ENCODE measurements at places on chromosomes 11 and 22.

- no peak for DNase-seq
Measured at GRCh38 chr22:49502126-49502826, 325.4 kb downstream of the BRD1 start.

- DNase-seq = no peak
Measured at GRCh38 chr22:48316257-48317250, 1511.1 kb downstream of the BRD1 start.

- no peak for DNase-seq
Measured at GRCh38 chr11:83572581-83573496, 286.7 kb upstream of the CCDC90B start.

GRCh38 chr11:113363996-113364641, 23.5 kb upstream of the ANKK1 start:
- DNase-seq = no peak

DNA sequence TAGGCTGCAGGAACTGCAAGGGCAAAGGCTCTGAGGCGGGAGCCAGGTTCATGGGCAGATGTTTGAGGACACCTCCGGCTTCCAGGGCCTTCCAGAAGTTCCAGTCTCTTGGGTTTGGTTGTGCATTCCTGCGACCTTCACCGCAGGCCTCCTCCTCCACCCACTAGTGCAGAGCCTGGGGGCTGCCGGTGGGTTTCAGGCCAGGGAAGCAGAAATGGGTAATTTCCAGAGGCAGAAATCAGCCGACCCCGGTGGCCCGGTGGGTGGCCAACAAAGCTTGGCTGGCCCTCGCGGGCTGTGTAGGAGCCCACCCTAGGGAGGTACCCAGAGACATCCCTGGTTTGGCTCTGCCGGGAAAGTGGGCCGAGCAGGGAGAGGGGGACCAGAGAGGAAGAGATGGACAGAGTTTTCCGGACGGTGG, 417 bp upstream of the PHETA2 start:
- DNase-seq = no peak

GRCh38 chr11:62556875-62557631, 10.4 kb upstream of the AHNAK start:
- no peak for DNase-seq

- DNase-seq = no peak
Measured at GRCh38 chr11:129375751-129376657, at the start of gene BARX2. Gene BARX2, plus strand, starts transcription at chr11:129375848. Its CDS starts 188 bp downstream, at chr11:129376036.

DNA sequence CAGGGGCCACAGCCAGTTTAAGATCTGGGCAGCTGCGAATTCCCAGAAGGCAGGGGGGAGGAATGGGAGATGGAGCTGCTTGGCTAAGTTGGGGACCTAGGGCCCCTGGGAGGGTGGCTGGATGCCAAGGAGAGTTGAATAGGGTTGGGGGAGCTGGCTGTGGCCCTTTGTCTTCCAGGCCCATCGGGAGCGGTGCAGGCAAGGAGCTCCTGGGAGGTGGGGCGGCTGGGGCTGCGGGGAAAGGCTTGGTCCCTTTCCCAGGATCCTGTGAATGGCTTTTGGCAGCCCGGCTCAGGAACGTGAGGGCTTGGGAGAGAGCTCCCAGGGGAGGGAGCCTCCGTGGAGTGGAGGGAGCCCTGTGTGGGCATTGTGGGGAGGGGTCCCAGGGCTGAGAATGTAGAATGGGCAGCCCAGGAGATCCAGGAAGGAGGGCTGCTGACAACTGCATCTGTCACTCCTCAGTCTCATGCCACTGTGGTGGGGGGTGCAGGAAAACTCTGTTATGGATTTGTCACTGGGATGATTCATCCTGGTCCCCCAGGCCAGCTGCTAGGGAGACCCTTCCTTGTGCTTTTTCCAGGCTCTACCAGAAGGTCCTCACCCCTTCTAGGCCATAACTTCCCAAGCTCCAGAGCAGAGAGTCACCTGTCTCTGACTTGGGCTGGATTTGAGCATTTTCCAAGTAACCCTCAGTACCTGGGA, 6.0 kb downstream of the FREY1 start:
- DNase-seq = no peak

- no peak for DNase-seq
Measured at GRCh38 chr11:119537306-119538253, 114.6 kb upstream of the THY1 start.

DNA sequence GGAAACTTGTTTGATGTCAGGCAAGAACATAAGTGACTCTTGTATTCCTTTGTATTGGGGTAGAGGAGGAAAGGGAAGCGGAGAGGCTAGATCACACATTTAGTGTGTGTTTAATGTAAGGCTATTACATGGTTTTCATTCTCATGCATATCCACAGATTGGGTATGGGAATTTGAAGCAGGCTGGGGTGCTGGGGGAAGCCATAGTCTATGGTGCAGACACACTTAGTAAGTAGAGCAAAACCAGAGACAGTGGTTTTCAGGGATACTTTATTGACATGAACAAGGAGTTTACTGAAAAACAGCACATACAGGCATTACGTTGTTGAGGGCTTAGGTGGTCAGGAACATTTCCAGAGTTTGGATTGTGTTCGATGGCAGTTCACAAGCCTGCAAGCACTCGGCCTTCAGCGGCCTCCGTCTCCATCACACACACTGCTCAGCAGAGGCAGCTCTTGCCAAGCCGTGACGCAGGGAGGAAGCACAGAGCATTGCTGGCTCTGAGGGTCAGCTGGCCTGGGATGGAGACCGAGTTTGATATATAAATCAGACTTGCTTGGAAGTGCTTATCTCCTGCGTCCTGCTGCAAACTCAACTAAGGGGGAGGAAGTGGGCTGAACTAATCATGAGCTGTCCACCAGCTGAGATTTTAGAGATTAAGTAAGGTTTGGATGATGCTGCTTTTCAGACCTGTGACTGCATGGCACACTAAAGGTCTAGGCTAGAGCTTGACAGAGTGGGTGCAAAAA, 25.3 kb downstream of the SCN3B start:
- DNase-seq = peak; percentile 12

DNA sequence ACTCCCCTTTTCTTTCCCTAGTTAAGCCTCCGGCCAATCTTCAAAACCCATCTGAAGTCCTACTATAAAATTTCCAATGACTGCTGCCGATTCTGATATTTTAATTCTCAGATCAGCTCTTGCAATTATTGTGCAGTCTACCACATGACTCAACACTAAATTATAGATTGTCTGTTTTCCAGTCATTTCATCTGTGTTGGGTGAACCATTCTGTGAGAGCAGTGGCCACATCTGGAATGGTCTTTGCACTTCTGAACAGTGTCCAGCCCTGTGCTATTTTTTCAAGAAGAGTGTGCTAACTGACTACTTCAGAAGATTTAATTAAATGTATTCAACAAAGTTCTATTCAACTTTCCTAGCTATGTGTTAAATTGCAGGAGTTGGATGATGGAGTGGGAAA, 47.2 kb upstream of the MMP7 start:
- DNase-seq = no peak

DNA sequence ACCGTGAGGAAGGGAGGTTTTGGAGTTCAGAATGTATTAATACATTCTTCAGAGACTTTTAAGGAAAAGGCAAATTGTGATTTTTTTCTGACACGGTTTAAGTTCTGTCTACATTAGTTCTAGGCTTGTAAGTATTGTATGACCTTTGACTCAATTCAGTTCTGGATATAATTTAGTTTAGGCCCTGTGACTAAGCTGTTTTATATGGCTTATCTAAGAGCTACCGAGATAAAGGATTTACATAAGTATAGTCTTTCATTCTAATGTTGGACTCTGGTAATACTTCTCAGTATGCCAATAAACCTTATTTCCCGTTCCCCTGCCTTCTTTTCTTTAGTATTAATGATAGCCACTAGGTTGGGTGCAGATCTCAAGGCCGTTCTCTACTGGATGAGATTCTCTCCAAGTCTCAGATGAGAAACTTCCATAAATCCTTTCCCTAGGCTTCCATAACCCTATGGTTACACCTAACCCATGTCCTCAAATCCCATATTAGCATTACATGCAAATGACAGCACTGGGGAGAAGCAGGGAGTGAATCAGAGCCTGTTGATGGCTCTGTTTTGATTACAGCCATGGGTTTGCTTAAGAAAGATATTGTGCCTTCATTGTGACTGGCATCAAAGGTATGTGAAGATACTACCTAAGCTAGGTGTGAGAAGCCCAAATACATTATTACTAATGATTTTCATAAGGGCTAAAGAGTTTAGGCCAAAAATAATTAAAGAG, 38.7 kb downstream of the BARX2 start:
- DNase-seq = no peak

- DNase-seq = no peak
Measured at GRCh38 chr11:74735365-74735928, 4.2 kb upstream of the CHRDL2 start.

DNA sequence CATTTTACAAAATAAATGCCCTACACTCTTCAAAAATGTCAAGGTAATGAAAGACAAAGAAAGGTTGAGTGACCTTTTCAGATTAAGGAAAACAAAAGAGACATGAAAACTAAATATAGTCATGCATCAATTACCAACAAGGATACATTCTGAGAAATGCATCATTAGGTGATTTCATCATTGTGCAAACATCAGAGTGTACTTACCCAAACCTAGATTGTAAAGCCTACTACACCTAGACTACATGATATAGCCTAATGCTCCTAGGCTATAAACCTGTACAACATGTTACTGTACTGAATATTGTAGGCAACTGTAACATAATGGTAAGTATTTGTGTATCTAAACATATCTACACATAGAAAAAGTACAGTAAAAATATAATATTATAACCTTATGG, 26.7 kb downstream of the INTS4 start:
- DNase-seq = no peak

DNA sequence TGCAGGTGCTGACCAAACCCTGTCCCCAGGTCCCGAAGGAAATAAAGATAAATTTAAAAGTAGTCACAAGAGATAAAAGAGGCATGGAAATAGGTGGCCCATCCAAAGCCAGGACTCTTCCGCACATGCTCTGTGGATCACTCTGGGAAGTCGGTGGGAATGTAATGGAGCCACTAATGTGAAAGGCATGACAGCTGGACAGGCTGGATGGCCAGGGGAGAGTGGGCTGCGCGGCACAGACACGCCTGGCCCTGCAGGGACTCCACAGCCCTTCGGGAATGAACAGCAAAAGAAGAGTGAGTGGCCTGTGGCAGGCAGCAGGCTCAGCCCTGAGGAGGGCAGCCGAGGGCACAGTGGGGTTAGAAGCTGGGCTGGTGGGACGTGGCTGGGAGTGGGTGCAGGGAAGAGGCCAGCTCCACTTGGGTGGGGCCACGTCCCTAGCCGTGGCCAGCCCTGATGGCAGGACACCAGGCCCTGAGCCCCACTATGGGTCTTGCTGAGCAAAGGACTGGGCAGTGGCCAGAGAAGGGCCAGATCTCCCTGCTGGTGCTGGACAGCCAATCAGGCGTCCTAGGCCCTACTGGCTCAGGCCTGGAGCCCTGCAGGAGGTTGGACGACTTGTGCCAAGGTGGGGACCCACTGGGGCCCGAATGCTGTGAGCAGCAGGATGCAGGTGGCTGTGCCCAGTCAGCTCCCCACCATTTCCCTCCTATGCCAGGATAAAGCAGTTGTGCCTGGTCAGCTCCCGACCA, 31.3 kb upstream of the GNB1L start:
- DNase-seq = no peak

- DNase-seq = no peak
Measured at GRCh38 chr11:62497132-62497801, 49.3 kb downstream of the AHNAK start.

DNA sequence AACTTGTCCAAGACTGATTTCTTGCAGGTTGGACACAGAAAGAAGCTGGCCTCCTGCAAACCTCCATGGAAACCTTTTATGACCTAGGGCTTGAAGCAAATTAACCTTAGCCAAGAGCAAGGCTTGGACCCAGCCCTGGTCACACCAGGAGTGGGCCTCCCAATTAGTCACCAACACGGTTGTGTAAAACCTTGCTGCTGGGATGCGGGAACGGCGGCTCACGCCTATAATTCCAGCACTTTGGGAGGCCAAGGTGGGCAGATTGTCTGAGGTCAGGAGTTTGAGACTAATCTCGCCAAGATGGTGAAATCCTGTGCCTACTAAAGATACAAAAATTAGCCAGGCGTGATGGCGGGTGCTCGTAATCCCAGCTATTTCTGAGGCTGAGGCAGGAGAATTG, 419.9 kb downstream of the AASDHPPT start:
- no peak for DNase-seq

DNA sequence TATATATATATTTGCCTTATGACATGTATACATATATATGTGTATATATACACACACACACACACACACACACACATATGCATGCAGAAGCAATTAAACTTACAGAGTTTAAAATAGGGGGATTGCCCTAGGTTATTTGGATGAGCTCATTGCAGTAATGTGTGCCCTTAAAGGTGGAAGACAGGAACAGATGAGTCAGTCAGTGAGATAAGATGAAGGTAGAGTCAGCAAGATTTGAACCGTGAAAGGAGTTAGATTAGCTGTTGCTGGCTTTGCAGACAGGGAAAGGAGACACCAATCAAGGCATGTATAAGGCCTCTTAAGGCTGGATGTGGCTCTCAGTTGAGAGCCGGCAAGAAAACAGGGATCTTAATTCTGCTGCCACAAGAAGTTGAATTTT, 902.4 kb upstream of the RAG2 start:
- no peak for DNase-seq

- no peak for DNase-seq
Measured at GRCh38 chr11:7595016-7595866, 78.1 kb downstream of the CYB5R2 start.

- DNase-seq = no peak
Measured at GRCh38 chr11:19774817-19775580, 62.4 kb downstream of the NAV2 start.

GRCh38 chr11:19365743-19366410, 125.1 kb upstream of the E2F8 start:
- DNase-seq = no peak

DNA sequence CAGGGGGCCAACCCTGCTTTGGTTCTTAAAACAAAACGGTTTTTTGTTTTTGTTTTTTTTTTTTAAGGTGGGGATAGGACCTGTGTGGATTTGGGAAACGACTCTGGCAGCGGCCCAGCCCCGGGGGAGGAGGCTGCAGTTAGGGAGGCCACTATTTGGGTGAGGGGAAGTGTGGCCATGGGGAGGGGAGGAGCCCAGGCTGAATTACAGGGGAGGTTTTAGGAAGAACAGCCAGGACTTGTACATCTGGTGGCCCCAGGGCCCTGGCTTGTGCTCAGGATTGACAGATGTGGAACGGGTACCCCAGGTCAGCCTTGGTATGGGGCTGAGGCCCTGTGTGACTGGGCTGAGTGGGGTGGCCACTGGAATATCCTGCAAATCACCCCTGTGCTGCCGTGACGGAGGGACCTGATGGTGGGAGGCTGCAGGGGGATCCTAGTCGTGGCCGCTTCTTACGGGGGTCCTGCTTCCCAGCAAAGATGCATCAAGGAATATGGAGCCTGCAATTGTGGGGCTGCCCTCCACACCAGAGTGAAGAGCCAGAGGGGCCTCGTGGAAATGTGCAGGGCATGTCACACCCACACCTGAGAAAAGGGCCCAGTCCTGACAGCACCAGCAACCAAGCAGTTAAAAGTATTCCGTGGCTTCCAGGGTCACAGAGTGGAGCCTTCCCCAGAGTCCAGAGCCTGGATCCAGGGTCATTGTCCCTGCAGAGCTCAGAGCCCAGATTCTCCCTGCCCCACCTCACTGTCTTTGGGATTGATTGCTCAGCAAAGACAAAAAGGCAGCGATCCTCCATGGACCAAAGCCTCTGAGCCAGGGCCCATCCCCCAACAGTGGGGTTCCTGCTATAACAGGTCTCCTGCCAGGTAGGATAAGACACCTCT, 55.2 kb upstream of the WNT7B start:
- DNase-seq = no peak

Data from CMK (cell line).